Tongue (tissue), 3 donors: ENCODE measurements at places on chromosomes 12 and 14. TPM values are rescaled to one million over a fixed set of nuclear protein-coding genes. Genes with fewer than 3 reads are reported as not detected.

Gene RNASE2
- 0.82 TPM for total RNA-seq

Gene OTUB2
- total RNA-seq = 0.41 TPM

Gene ZDHHC22
- 0.41 TPM for total RNA-seq

Gene SMCO3
- 0.51 TPM for total RNA-seq

Gene RD3L
- not detected for total RNA-seq
